Activated naive CD8-positive, alpha-beta T cell treated with anti-CD3 and anti-CD28 coated beads, Interleukin-2, amount 10 ng/mL, durations not matched to agents 7 days and 5 days (primary cell): ENCODE measurements at places on chromosomes 3 and 15.

- H3K27me3 ChIP-seq = peaks cover 63% of the 10 kb centered on the region
- no peaks in the 10 kb centered on the region for H3K36me3 ChIP-seq
- H3K4me3 ChIP-seq = no peak overlapping the region
- peaks cover 3% of the 10 kb centered on the region for H3K4me1 ChIP-seq
- DNase-seq = no peak
Measured at GRCh38 chr3:123008840-123009239, 18.7 kb downstream of the SEMA5B start.

GRCh38 chr15:53681056-53681455, 78.4 kb downstream of the WDR72 start:
- H3K4me3 ChIP-seq = no peak overlapping the region
- peaks cover 2% of the 10 kb centered on the region for H3K27me3 ChIP-seq
- DNase-seq = no peak
- H3K36me3 ChIP-seq = no peaks in the 10 kb centered on the region
- H3K27ac ChIP-seq = no peak overlapping the region

GRCh38 chr15:34642247-34642646, 58.8 kb upstream of the GOLGA8B start:
- H3K36me3 ChIP-seq = no peaks in the 10 kb centered on the region
- peaks cover 15% of the 10 kb centered on the region for H3K27me3 ChIP-seq
- no peak overlapping the region for H3K27ac ChIP-seq

GRCh38 chr3:28936154-28936553, 344.7 kb upstream of the RBMS3 start:
- no peak for DNase-seq
- H3K36me3 ChIP-seq = peaks cover 9% of the 10 kb centered on the region
- peak overlapping the region; percentile 34 for H3K27ac ChIP-seq
- no peak overlapping the region for H3K4me3 ChIP-seq
- H3K27me3 ChIP-seq = no peaks in the 10 kb centered on the region

GRCh38 chr15:38818157-38818790, 253.7 kb upstream of the RASGRP1 start:
- peaks cover 17% of the 10 kb centered on the region for H3K27me3 ChIP-seq
- no peak overlapping the region for H3K27ac ChIP-seq
- H3K36me3 ChIP-seq = no peaks in the 10 kb centered on the region
- H3K4me3 ChIP-seq = no peak overlapping the region
